Calu3 (cell line): ENCODE measurements at places on chromosomes 6 and 20.

GRCh38 chr6:67854098-67854497 lies 781.0 kb upstream of the ADGRB3 start:
- no peak for DNase-seq

DNA sequence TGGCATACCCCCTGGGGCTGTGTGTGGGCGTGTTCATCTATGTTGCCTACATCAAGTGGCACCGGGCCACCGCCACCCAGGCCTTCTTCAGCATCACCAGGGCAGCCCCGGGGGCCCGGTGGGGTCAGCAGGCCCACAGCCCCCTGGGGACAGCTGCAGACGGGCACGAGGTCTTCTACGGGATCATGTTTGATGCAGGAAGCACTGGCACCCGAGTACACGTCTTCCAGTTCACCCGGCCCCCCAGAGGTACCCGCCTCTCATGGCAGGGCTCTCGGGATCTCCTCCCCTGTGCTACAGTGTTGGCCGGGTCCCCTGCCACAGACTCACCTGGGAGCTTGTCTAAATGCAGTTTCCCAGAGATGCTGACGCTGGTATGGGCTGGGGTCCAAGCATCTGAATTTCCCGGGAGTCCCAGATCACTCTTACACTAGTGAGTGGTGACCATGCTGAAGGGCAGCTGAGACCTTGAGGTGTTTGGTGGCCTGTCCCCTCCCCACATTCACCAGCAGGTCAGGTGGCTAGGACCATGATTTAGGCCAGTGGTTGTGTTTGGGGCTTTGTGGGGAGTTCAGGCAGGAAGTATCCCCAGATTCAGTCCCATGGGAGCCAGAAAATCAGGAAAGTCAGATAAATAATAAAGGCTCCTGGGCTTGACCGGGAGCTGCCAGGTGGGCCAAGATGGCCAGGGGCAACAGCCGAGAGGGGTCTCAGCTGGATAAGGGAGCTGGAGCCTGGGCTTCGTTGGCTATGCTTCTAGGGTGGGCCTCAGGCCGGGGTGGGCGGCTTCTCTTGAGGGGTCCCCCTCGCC lies 11.8 kb downstream of the ENTPD6 start:
- DNase-seq = no peak

GRCh38 chr6:144190593-144190992 lies 40.3 kb downstream of the STX11 start:
- DNase-seq = no peak

DNA sequence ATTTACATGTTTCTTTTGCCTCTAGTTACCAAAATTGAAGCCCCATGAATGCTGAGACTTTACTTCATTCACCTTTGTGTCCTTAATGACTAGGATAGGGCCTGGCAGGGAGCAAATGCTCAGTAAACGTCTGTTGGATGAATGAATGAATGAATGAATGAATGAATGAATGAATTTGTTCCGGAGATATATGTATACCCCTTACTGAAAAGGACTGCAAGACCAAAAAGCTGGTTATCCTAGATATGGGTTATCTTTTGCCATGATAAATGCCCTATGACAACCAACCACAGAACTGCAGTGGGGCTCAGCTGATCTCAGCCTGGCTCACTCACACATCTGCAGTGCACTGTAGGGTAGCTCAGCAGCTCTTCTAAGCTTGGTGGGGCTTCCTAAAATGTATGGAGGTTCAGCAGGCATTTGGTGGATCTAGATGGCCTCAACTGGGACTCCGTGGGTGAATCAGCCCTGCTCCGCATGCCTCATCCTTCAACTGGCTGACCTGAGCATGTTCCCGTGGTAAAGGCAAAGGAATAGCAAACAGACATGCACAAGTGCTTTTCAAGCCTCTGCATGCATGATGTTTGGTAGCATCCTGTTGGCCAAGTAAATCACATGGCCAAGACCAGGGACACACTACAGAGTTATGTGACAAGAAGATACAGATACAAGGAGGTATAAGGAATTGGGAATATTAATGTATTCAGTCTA lies 378.7 kb upstream of the SOX4 start:
- DNase-seq = no peak

- no peak for DNase-seq
These were observed 13.5 kb downstream of the NCOA7 start for GRCh38 chr6:125804264-125804663.

GRCh38 chr20:14235355-14235754 lies 102.1 kb downstream of the FLRT3 start:
- no peak for DNase-seq

- DNase-seq = no peak
These were observed 131.6 kb downstream of the DST start for GRCh38 chr6:56510984-56511531.

- no peak for DNase-seq
These were observed 204.9 kb downstream of the EPM2A start for GRCh38 chr6:145530454-145530853.

DNA sequence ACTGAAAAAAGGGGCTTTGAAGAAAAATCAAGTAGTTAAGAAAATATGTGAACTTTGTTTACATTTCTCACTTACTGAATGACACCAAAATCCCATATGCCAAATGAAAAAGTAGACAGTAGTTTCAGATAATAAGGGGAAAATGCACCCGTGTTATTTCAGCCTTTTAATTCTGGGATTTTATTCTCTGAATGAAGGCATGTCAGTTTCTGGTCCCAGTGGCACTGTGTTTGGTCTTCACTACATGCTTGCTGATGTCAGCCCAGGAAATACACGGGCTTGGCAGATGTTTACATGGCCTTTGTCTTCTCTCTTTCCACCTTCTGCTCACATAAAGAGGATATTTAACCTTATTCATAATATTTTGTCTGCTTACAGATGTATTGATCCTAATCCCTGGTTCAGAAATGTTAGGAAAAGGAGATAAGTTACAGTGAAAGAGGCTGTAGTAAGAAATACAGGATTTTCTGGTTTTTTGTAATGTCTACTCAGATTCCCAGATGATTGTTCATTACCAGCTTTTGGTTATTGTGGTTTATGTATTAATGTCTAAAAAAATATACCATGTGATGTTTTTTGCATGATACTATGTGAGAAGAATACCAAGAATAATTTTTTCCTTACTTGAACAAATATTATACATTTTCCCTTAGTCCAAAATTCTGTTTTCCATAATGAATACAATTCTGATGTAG lies 27.7 kb downstream of the DSE start:
- DNase-seq = peak; percentile 17

- no peak for DNase-seq
These were observed 25.5 kb upstream of the ITCH start for GRCh38 chr20:34337544-34337943.

- DNase-seq = no peak
These were observed 78.4 kb downstream of the GMPR start for GRCh38 chr6:16316741-16317251.

GRCh38 chr20:1944345-1945091 lies 49.3 kb downstream of the SIRPA start:
- DNase-seq = no peak

- no peak for DNase-seq
These were observed 762 bp downstream of the SIRPB1 start for GRCh38 chr20:1618954-1619540.

DNA sequence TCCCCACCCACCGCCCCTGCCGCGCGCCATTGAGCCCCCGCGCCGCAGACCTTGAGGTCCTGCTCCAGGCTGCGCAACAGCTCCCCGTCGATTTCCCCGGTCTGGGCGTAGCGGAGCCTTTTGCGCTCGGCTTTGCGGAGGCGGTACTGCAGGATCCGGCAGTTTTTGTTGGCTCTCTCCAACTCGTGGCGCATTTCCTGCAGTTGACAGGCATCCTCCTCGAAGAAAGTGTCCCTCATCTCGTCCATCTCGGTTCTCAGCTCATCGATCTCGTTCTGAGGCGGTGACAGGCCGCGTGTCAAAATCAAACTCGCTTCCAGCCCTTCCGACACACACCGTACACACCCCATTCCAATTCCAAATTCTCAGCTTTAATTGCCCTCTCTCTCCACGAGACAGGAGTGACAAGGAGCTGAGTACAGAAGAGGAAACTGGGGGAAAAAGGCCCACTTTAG lies 4.3 kb downstream of the MTCL3 start:
- no peak for DNase-seq

GRCh38 chr6:107272246-107272645 lies 156.9 kb upstream of the BEND3 start:
- no peak for DNase-seq

DNA sequence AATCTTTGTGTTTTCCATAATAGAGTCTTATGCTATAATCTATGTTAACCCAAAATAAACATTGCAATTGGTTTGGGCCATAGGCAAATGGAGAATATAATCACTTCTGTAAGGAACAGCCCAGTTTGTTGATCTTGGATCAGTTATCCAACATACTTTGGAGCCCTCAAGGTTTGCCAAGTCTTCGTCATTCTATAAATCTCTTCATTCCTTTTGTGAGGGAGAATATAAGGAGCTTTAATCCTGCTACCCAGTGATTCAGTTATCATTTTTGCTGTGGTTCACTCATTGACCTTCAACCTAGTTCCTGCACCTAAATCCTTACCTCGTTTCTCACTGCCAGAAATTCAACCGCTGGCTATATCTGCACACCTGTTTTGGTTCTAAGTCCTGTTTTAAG lies 500.3 kb upstream of the PTCHD4 start:
- DNase-seq = no peak

DNA sequence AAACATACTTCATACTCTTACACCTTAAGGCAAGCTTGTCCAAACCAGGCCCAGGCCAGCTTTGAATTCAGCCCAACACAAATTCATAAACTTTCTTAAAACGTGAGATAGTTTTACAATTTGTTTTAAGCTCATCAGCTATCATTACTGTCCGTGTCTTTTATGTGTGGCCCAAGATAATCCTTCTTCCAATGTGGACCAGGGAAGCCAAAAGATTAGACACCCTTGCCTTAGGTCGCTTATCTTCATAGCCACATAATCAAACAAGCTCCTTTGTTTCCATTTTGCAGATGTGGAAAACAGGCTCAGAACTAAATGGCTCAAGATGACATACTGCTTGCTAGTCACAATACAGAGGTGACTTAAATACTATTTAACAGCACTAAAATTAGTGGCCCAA lies 6.0 kb downstream of the SALL4 start:
- no peak for DNase-seq

- DNase-seq = no peak
These were observed 45.3 kb upstream of the SMIM8 start for GRCh38 chr6:87277123-87277522.

DNA sequence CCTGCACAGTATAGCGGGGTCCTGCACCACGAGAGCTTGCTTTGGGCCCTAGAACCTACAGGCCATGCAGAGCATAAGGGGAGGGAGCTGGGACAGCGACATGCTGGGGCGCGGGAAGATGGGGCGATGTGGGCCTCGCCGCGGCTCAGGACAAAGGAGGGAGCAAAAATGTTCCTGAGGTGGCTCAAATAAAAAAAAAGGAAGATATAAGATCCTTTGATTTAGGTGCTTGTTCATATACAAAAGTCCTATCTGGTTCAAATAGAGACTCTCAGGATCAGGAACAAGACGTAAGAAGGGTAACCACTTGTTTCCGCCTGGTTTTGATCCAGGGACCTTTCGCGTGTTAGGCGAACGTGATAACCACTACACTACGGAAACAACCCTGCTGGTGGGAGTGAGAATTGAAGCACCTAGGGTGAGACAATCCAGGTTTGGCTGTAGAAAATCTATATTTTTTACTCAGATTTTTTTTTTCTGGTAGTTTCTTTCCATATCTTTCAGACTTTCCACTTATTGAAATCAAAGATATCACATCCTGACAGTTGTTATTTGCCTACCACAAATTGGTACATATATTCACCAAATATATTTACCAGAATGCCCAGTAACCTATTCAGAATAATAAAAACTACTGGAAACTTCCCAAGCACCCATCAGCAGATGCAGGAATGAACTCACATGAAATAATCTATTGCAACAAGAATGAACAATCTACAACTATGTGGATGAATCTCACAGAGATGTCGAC lies 177.9 kb upstream of the ZNF184 start:
- peak; percentile 83 for DNase-seq
